ENCODE measurements at places on chromosomes 7 and 10.

DNA sequence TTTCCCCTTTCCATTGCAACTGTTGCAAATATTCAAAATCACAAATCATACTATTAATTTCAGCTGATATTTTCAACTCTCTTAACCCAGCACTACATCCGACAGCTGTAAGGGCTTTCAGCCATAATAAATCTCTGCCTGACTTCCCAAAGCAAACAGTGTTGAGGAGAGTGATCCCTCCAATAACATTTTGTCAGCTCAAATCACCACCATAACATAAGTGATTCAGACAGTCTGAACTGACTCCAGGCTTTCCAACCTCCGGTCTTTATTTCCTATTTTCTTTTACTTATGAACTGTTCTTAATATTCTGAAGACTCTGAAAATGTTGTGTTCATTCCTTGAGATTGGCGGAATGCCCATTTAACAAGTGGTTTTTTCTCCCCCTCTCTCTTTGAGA, 1085.9 kb downstream of the GATA3 start:
- no peak for DNase-seq
- H3K27me3 ChIP-seq, result no peaks in the 10 kb centered on the region
- no peak overlapping the region for H3K4me3 ChIP-seq

GRCh38 chr7:148962823-148963582, 65.3 kb downstream of the PDIA4 start:
- H3K36me3 ChIP-seq, result no peaks in the 10 kb centered on the region
- H3K4me3 ChIP-seq, result peak overlapping the region; percentile 81
- DNase-seq, result peak; percentile 58
- peak overlapping the region; percentile 66 for H3K27ac ChIP-seq
- H3K27me3 ChIP-seq, result peaks cover 6% of the 10 kb centered on the region

DNA sequence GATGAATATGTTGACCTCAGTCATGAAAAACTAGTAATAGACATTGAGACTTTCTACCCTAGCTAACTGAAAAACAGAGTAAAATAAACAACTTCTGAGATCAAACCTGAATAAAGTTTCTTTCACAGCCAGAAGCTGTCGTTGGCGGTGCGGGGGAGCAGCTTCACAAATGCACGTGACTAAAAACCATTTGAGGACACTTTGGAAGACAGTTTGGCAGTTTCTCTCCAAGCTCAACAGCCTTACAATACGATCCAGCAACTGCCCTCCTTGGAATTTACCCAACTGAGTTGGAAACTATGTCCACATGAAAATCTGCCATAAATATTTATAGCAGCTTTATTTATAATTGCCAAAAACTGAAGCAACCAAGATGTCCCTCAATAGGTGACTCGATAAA, 63.1 kb downstream of the CYTH3 start:
- peaks cover 4% of the 10 kb centered on the region for H3K4me1 ChIP-seq
- DNase-seq, result no peak
- H3K27me3 ChIP-seq, result no peaks in the 10 kb centered on the region
- no peak overlapping the region for H3K4me3 ChIP-seq
- H3K36me3 ChIP-seq, result no peaks in the 10 kb centered on the region

GRCh38 chr7:7176406-7177043, 5.8 kb upstream of the C1GALT1 start:
- DNase-seq, result no peak
- no peak overlapping the region for H3K27ac ChIP-seq
- peak overlapping the region; percentile 26 for H3K4me3 ChIP-seq
- H3K36me3 ChIP-seq, result no peaks in the 10 kb centered on the region
- H3K4me1 ChIP-seq, result peaks cover 7% of the 10 kb centered on the region

- peaks cover 6% of the 10 kb centered on the region for H3K27me3 ChIP-seq
- H3K4me3 ChIP-seq, result peak overlapping the region; percentile 60
- DNase-seq, result no peak
Measured at GRCh38 chr7:74452748-74453321, 871 bp upstream of the GTF2IRD1 start.
